Left ventricle myocardium inferior (tissue), 1 donor: ENCODE measurements at places on chromosomes 4 and X. TPM values are rescaled to one million over a fixed set of nuclear protein-coding genes. Genes with fewer than 3 reads are reported as not detected.

DNA sequence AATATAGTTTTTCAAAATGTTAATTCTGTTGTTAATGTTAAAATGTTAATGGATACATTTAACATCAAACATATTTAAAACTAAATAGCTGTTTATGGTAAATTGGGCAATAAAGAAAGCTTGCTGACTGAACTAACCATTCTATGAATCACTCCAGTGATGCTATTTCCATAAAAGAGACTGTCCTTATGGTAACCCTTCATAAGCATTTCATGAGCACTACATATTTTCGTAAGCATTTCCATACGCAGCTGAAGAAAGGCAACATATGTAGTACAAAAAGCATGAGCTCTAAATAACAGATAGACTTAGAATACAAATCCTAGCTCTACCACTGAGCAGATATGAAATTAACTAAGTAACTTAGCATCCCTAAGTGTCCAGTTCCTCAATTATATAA, 188.9 kb downstream of the COL25A1 start:
- H3K36me3 ChIP-seq, result no peaks in the 10 kb centered on the region
- no peak for DNase-seq
- no peaks in the 10 kb centered on the region for H3K4me1 ChIP-seq
- no peaks in the 10 kb centered on the region for H3K27me3 ChIP-seq
- no peak overlapping the region for H3K27ac ChIP-seq

DNA sequence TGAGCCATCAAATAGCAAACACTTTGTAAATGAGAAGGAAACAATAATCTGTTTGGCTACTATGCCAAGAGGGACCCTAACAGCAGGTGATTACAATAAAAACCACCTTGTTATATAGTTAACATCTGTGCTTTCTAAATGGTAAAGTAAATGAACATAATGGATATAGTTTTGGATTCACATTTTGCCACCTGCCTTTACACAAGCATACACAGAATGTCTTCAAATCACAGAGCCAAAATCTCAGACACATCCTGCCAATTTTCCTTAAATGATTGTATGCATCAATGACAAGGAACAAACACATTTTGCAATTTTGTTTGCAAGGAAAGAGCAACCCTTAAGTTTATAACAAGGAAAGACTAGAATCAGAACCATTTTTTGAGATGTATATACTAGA, 334.2 kb downstream of the FSTL5 start:
- H3K27me3 ChIP-seq, result no peaks in the 10 kb centered on the region
- DNase-seq, result no peak
- no peak overlapping the region for H3K27ac ChIP-seq
- no peaks in the 10 kb centered on the region for H3K36me3 ChIP-seq
- H3K4me3 ChIP-seq, result no peak overlapping the region

CFAP47 gene
- not detected for total RNA-seq

DNA sequence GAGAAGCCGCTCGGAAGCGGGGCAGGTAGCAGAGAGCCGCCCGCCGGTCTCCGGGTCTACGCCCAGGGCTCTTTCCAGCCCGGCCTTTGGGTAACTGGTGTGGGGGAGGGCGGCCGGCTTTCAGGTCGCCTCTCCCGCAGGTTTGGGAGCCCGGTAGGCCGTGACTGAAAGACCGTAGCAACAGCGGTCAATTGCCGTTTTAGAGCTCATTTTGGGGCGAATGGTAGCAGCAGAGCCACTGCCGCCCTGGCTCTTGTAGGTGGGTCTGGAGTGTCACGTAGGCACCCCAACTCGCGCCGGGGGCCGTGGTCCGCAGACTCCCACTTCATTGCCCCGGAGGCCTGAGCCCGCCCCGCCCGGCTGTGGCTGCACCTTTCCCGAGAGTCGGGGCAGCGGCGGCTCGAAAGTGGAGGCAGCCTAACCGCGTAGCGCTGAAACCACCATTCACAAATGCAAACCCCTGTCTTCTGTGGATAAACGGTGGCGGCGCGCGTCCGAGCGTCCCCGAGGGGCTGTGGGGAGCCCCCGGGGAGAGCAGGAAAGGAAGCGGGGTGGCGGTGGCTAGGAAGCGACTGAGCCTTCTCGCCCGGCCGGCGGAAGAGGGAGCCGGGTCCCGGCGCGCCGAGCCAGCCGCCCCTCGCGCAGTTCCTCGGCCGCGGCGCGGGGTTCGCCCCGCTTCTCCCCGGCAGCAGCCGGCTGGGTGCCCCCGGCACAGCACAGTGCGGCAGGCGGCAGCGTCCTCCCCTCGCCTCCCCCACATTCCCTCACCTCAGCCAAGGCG, 2185.1 kb upstream of the TENM3 start:
- no peak for DNase-seq
- no peaks in the 10 kb centered on the region for H3K36me3 ChIP-seq
- peaks cover 22% of the 10 kb centered on the region for H3K4me1 ChIP-seq
- H3K4me3 ChIP-seq, result peak overlapping the region; percentile 64
- no peak overlapping the region for H3K27ac ChIP-seq
- peaks cover 77% of the 10 kb centered on the region for H3K27me3 ChIP-seq

- peaks cover 35% of the 10 kb centered on the region for H3K27me3 ChIP-seq
- no peak for DNase-seq
- H3K4me3 ChIP-seq, result no peak overlapping the region
- H3K36me3 ChIP-seq, result no peaks in the 10 kb centered on the region
- H3K4me1 ChIP-seq, result no peaks in the 10 kb centered on the region
- no peak overlapping the region for H3K27ac ChIP-seq
Observed at GRCh38 chr4:7183161-7183560, 9.2 kb upstream of the SORCS2 start.
